Stimulated activated CD8-positive, alpha-beta memory T cell treated with anti-CD3 and anti-CD28 coated beads, Interleukin-12 subunit alpha, Interleukin-12 subunit beta, amount 100 ng/mL, for 4 hours (primary cell): ENCODE measurements at places on chromosomes 6 and 20.
A peak's percentile ranks its signal among the peaks of the same experiment; 100 is the strongest.

DNA sequence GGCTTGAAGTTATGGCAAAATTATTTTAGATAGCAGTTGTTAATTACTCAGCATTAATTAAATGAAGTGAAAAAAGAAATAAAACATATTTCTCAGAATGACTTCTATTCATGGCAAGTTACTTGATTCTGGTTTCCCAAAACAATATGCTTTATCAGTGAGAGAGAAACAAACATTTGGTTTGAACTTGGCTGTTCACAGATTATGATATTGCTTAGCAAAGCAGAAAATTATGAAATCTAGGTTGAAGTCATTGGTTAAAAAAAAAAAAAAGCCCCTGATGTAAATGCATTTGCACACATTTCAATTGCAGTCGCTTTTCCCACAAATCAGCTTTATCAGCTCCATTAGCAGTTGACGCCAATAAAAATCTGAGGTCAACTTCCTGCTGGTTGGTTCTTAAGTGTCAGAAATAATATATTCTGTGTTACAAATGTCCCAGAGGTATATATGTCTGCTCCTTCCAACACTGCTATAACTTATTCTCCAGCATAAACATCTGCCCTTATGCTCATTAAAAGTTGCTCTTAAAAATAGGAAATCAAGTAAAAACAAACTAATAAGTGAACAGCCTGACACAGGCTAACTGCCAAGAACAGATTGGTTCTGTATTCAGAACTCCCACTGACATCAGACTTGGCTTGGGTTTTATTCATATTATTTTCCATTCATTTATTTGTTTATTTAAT is 275.4 kb downstream of the PHF3 start:
- DNase-seq, result no peak

DNA sequence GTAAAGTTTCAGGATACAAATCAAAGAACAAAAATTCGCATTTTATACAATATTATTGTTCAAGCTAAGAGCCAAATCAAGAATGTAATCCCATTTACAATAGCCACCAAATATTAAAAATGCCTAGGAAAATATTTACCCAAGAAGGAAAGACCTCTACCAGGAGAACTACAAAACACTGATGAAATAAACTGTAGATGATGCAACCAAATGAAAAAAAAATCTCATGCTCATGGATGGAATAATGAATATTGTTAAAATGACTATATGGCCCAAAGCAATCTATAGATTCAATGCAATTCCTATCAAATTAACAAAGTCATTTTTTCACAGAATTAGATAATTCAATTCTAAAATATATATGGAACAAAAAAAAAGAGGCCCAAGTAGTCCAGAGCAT is 708.8 kb upstream of the MAN1A1 start:
- no peak for DNase-seq

GRCh38 chr6:92132457-92132856 is 1286.9 kb downstream of the EPHA7 start:
- DNase-seq, result no peak

DNA sequence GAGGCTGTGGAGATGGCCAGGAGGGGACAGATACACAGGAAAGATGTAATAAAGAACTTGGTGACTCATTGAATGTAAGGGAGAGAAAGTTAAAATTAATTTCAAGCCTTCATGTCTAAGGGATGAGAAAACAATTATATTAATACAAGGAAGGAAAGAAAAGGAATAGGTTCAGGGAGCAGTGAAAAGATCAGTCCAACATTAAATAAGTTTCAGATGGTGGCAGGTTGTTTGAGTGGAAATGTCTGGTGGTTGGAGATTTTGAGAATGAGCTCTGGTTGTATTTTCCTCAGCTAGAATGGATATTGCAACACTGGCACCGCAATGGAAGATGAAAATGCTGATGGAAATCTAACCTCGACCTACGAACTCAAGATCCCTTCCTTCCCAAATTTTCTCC is 304.3 kb downstream of the COL12A1 start:
- DNase-seq, result no peak

DNA sequence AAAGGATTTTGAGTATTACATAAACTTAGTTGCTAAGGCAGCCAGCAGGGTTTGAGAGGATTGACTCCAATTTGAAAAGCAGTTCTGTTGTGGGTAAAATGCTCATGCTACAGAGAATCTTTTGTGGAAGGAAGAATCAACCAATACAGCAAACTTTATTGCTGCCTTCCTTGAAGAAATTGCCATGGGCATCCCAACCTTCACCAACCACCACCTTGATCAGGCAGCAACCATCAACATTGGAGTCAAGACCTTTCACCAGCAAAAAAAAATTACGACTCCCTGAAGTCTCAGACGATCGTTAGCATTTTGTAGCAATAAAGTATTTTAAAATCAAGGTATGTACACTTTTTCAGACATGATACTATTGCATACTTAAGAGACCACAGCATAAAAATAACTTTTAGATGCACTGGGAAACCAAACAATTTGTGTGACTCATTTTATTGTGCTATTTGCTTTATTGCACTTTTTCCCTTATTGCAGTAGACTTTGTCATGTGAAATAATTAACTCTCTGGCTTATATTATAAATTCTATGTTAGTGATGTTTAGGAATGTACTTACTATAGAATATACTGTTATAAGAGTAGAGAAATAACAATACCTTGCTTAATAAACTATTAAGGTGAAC is 390.8 kb downstream of the CDKAL1 start:
- DNase-seq, result no peak

DNA sequence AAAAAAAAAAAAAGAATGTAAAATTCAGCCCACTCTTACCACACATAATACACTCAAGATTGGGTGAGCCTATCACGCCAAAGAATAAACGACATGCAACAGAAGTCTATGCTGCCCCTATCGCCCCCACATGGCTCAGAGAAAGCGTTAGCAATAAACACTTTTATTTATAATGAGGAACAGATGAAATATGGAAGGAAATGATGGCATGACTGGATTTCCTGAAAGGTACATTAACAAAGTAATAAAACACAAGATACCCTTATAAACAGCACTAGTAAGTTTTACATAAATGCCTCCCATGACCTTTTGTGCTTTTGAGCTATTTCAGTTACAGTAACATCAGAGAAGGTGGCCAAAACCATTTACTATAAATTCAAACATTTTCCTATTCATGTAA is 71.4 kb upstream of the SCAF8 start:
- DNase-seq, result no peak

GRCh38 chr20:61647702-61648101 is 395.6 kb downstream of the CDH4 start:
- no peak for DNase-seq

GRCh38 chr6:125985522-125985921 is 818 bp upstream of the TRMT11 start:
- no peak for DNase-seq

GRCh38 chr6:86107985-86108384 is 465.3 kb upstream of the SYNCRIP start:
- DNase-seq, result no peak

- DNase-seq, result peak; percentile 71
Observed at GRCh38 chr6:31441365-31442267, 38.2 kb downstream of the MICA start.

GRCh38 chr20:32577023-32577422 is 8.1 kb downstream of the NOL4L start:
- DNase-seq, result no peak

- no peak for DNase-seq
Observed at GRCh38 chr20:37954190-37954589, 51.3 kb downstream of the VSTM2L start.

DNA sequence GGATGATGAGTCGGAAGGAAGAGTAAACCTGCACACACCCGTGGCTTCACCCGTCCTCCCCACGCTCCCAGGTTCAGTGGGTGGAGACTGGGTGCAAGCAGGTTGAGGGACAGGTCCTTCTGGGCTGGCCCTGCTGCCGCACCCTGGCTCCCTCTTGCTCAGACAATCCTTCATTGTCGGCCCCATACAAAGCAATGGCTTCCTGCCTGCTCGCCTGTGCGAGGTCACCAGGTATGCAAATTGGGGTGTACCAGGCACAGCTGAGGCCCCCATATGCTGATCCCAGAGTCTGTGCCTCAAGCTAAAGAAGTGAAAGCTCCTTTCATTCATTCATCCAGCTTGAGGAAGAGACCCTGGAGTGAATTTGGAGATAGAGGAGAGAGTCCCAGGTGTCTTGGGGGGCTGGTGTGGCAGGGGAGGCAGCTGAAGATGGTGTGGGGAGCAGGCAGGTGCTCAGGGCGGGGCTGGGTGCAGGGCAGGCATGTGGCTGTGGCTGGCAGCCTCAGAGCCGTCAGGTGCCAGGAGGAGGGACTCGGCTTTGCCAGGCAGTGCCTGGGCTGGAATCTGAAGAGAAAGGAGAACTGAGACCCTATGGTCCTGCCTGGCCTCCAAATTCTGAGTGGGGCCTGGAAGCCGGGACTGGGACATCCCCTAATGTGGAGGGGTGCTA is 4.7 kb downstream of the SLCO4A1 start:
- DNase-seq, result no peak

GRCh38 chr20:16317445-16318362 is 255.5 kb downstream of the KIF16B start:
- DNase-seq, result no peak

DNA sequence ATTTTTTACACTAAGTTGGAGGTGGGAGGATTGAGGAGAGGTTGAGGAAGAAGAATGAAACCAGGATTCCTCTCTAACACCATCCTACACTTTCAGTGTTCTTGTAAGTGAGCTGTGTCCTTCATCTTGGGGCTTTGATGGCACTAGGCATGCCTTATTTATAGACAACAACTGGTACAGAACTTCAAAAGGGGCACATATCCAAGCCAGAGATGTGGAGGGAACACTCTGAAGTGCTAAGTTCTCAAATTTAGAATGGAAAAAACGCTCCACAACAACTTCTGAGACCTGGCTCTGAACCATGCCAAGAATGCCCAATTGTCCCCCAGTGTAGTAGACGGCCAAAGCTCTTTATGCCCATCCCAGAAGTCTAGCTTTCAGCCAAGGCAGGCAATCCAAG is 16.2 kb upstream of the PKHD1 start:
- DNase-seq, result no peak

GRCh38 chr20:1392693-1393506 is at the start of gene FKBP1A:
TSS of gene FKBP1A (minus strand) at chr20:1393054. CDS start at chr20:1392998, 56 bp downstream.
- peak; percentile 89 for DNase-seq

GRCh38 chr6:108846101-108846500 is 2.1 kb upstream of the ARMC2 start:
- DNase-seq, result no peak

GRCh38 chr20:36929290-36929689 is 22.2 kb downstream of the SAMHD1 start:
- DNase-seq, result no peak

DNA sequence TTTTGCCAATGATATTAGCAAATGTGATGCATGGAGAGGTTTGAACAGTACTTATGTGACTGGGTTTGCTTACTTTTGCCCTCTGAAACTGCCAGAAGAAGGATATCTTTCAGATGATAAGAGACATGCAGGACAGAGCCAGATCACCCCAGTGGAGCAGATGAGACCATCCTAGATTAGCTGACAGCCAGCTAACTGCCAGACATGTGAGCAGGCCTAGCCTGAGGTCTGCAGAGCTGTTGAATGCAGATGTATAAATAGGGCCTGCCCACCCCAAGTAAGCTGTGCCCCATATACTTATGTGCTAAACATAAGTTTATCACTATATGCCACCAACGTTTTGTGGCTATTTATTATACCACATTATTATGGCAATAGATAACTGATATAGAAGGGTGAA is 5.9 kb downstream of the ZSCAN31 start:
- DNase-seq, result no peak

- no peak for DNase-seq
Observed at GRCh38 chr20:55790178-55790577, 215.1 kb downstream of the CBLN4 start.

DNA sequence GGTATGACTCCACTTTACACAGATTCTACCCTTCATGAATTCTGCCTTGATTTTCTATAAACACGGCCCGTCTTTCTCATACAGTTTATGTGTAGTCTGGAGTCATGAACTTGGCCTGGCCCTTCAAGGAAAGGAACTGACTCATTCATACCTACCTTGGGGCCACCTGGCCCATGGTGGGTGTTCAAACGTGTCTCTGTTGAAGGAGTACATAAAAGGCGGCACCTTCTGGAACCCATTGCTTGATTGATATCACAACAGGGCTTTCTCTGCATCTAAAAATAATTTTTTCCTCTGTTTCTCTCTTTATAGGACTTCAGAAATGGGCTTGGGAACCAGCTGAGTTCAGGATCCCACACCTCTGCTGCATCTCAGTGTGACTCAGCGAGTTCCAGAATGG is 363.0 kb upstream of the SOX4 start:
- DNase-seq, result no peak

- DNase-seq, result no peak
Observed at GRCh38 chr6:33429750-33430052, 9.8 kb downstream of the SYNGAP1 start.

DNA sequence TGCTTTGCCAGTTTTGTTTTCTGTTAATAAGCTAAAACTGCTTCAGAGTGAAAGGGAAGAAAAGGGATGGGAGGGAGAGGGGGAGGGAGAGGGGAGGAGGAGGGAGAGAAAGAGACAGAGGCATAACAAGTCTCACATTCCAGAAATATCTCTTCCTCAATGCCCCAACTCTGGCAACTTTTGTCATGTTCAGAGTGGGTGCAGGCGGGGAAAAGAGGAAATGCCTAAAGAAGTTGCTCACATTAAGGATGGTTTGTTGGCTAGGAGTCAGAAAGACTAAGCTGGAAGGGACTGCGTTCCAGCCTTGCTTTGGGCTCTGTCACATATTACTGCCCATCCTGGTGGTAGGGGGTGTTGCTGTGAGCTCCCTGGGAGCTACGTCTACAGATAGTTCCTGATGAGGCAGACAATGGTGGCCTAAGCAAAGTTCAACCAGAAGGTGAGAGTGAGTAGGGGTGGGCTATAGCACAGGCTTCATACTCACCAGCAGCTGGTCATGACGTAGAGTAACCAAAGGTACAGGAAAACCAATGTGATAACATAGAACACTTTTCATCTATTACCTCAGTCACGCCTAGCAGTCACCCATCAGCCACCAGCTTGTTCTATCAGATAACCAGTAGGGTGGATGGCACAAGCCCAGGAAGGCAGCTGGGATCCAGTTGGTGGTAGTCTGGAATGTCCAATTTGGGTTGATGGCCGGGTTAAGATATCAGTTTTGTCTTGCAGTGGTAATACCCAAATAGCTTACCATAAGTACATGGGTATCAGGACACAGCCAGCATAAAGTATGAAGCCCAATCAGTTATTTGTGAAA is 2.1 kb downstream of the TSPYL4 start:
- no peak for DNase-seq
